ENCODE measurements at places on chromosomes 6 and 20. TPM values are rescaled to one million over a fixed set of nuclear protein-coding genes. Genes with fewer than 3 reads are reported as not detected.

- DNase-seq, result no peak
Observed at GRCh38 chr20:62143957-62144825, 622 bp downstream of the SS18L1 start.

ZHX3 gene
- 9.0 TPM for total RNA-seq

MUC22 gene
- not detected for total RNA-seq

PLG gene
- total RNA-seq, result not detected

GPR6 gene
- total RNA-seq, result not detected

DNA sequence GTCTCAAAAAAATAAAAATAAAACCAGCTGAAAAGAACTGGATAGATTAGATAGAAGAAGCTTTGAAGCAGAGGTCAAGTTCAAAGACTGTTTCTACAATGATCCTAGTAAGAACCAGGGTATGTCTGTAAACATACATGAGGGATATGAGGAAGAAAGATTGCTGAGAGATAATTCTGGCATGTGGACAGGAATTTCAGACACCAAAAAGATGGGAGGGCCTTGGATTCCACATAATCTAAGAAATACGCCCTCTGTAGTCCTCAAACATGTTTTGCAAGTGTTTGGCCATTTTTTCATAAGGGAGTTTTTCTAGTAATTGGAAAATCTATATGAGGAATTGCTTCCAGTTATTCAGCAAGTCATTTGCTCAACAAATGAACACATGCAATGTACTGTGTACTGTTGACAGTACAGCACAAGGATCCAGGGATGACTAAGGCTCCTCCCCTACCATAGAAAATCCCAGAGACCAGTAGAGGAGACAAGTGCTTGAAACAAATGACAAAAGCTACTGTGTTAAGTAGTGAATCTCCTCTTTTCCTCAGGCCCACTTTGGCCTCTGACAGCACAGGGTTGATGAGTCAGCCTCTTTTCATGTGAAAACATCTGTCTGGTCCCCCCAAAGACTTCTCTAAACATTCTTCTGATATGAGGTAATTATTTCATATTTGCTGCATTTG lies 795.9 kb downstream of the MAFB start:
- DNase-seq, result no peak

- DNase-seq, result no peak
Observed at GRCh38 chr6:68726992-68727391, 91.9 kb downstream of the ADGRB3 start.

DNA sequence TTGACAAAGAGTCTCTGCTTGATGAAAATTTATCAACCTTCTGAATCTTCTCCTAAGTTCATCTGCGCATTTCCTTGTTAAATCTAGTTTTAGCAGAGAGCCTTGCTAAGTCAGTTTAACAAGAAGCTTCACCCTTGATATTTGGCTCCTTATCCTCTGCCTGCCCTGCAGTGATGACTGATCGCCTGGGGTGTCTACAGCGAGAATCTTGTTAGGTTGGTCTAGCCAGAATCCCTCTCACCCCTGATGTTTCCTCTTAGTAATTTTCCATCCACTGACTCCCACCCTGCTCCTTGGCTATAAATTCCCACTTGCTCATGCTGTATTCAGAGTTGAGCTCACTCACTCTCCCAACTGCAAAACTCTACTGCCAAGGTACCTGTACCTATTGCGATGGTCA lies 114.1 kb downstream of the TENT5A start:
- no peak for DNase-seq

SPDEF gene
- total RNA-seq, result not detected

Measured in kidney epithelial cell (primary cell).